ENCODE measurements at places on chromosomes 2 and 18.

- DNase-seq = no peak
Measured at GRCh38 chr2:200466425-200467418, 43.1 kb downstream of the KCTD18 start.

DNA sequence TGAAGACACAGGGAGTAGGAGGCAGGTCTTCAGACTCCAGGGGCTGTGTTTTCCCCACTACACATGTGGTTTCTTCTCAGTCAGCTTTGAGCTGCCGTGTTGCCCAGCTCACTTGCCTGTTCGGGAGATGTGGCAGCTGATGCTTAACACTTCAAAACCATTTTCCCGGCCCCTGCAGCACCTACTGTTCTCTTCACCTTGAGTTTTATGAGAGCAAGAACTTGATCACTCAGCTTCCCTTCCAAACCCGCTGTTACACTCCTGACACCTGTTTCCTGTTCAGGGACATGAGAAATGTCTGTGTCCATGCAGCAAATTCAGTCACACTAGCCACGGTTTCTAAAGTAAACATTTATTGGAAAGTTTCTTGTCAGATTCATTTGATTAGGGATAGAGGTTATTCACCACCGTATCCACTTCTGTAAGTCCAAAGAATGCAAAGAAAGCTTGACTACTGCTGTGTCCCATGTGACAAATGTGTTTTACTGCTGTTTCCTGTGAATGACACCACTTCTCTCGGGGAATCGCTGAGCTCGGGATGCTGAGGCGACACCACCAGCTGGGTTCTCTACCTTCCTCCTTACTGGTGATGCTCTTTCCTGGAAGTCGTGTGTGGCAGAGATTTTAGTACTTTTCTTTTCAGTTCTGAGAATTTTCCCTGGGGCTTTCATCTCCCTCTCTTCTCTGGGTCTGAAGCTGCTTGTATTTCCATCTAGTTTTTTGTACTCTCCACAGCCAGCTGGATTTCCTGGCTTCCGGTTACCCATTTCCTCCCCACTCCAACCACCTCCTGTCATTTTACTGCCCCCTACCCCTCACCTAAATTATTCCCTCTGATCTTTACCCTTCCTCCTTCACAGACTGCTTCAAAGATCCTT lies 91.7 kb downstream of the KLF7 start:
- DNase-seq = no peak

- DNase-seq = no peak
Measured at GRCh38 chr18:54280220-54280569, 10.9 kb downstream of the POLI start.

DNA sequence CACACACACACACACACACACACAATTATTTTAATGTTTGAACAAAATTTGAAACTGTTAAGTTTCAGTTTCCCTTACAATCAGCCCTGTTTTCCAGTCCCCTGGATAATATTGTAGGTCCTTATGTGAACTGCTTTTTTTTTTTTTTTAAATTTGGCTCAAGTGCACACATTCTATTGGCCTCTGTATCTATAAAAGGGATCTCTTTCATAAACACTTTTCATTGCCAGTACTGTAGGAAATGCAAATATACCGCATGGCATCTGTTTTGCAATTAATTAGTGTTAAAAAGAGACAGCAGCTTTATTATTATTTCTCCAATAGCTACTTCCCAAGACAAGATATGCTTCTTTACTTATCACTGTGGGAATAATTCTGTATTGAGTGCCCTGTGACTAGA lies 738.7 kb downstream of the EPHA4 start:
- DNase-seq = no peak

GRCh38 chr2:34098256-34098655 lies 499.2 kb upstream of the FAM98A start:
- DNase-seq = no peak

- no peak for DNase-seq
Measured at GRCh38 chr2:10007435-10007834, 35.9 kb upstream of the KLF11 start.

DNA sequence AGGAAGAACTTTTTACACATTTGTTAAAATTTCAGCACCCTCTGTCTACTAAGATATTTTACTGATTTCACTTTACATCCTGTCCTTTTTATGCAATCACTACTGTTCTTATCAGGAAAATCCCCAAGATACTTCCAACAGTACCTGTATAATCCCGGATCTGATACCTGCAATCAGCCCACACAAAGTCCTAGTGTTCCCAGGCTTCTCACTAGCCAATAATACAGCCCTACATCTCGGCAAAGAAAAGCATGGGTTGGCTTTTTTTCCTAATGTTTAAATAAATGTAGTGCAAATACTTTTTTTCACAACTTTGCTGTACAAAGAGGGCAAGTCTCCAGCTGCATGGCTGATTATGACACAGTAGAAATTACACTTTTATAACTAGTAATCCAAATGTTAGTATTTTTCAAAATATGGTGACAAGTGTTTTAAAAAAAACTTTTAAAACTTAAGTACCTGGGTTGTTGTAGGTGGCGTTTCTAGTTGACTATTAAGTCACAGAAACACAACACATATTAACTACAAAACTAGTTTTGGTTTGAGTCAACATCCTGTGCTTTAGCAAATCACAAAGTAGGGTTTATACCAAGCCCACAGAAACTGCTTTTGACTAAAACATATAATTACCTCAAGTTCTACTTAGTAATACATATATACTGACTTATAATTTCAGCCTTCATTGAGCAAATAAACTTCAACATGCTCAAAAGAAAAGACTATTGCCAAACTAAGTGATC lies 19.5 kb downstream of the CNOT11 start:
- DNase-seq = no peak

DNA sequence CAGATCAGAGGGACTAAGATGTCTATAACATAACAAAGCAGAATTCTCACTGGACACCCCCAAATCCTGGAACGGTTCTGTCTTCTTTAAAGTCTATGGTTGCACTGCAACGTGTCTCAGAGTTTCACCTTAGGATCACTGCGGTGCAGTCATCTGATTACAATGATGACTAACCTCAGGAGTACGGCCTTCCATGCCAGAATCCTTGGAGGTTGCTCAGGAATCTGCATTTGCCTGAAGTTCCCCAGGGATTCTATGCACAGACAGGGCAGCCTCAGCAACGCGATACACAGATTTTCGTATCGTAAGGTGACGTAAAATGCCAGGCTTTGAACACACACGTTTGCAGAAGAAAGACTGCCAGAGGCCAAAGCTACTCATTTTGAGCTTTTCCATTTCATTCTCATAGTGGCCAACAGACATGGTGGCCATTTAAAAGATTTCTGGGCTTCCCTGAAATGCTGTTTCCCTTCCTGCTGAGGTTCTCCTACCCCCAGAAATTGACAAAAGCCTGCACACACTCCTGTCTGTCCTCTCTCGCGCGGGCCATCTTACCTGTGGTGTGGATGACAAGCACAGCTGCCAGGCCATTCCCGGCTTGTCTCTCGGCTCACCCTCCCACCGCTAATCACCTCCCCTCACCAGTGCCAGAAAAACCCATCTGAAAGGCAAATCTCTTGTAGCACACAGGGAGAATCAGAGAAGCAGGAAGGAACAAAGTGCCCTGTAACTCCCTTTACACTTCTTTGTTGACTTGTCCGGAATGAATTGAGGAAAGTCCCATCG lies 148.8 kb downstream of the ACKR3 start:
- no peak for DNase-seq

DNA sequence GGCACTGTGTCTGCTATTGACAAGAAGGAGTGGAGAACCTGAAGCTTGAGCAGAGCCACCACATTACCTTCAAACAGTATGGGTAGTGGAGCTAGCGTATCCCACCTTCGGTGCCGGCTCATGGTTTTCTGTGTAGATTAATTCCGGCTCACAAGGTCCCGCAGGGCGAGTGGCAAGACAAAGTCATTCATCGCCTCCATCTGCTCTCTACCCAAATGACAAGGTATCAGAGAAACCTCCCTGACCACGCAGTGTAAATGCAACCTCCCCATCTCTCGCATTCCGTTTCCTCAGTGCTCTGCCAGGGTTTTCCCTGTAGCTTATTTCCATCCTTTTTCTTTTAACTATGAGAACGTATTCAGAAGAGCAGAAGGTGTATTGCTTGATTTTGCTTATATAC lies 79.8 kb downstream of the MAP4K4 start:
- no peak for DNase-seq

DNA sequence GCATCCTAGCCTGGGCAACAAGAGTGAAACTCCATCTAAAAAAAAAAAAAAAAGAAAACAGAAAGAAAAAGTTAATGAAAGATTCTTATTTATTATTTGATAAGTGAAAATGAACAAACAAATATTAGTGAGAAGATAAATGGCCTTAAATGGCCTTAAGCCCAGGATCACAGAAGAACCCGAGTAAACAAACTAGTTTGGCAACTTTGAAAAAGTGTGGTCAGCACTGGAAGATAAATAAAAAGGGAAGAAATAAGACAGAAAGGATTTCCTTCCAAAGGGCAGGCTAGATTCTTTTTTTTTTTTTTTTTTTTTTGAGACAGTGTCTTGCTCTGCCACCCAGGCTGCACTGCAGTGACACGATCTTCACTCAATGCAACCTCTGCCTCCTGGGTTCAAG lies 692.4 kb downstream of the CPS1 start:
- no peak for DNase-seq

DNA sequence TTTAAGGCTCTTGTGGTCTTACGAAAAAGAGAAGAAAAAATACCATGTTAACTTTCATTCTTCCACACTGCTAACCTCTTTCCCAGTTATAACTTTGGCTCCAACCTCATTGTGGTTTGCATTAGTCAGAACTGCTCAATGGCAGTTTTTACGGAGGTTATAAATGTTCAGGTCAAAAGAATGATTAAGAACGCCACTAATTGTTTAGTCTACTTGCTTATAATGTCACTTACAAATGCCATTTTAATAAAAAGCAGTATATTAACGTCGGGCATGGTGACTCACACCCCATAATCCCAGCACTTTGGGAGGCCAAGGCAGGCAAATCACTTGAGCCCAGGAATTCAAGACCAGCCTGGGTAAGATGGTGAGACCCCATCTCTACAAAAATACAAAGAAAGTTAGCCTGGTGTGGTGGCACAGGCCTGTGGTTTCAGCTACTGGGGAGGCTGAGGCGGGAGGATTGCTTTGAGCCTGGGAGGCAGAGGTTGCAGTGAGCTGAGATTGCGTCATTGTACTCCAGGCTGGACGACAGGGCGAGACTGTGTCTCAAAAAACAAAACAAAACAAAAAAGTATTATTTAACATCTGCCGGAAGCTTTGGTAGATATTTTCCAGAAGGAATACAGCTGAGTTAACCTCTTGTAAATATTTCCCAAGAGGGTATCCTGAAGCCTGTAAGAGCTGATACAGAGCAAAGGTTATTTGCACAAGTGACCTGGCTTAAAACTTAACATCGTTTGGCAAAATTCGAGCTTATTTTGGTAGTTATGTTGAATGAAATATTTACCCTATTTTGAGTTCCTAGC lies 5.1 kb downstream of the AGPS start:
- DNase-seq = no peak

DNA sequence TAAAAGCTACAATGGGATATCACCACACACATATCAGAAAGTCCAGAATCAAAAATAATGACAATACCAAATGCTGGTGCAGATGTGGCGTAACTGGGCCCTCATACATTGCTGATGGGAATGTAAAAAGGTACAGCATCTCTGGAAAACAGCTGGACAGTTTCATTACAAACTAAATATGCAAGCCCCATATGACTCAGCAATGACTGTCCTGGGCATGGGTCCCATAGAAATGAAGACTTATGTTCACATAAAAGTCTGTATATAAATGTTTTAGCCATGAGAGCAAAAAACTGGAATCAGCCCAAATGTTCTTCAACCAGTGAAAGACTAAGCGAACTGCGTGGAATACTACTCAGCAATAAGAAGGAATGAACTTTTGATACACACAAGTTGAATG lies 56.7 kb downstream of the ALPK2 start:
- DNase-seq = no peak

GRCh38 chr2:65064728-65065552 lies 8.7 kb downstream of the CEP68 start:
- DNase-seq = no peak
